ENCODE measurements at places on chromosomes 11 and 22.

DNA sequence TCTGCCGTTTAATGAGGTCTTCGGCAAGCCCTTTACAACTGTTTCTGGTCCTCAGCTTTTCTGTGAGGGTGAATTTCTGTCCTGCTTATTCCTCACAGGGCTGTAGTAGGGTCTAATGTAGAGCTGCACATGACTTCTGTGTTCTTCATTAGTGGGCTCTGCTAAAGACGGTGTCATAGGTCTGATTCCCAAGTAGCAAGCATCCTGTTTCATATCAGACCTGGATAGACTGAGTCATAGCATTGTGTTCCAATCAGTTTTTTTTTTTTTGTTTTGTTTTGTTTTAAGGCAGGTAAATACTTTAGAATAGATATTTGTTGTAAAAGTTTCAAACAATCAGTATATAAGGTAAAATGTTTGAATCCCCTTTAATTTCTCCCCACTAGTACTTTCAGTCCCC, 35.4 kb downstream of the BIRC2 start:
- no peak for ATAC-seq

DNA sequence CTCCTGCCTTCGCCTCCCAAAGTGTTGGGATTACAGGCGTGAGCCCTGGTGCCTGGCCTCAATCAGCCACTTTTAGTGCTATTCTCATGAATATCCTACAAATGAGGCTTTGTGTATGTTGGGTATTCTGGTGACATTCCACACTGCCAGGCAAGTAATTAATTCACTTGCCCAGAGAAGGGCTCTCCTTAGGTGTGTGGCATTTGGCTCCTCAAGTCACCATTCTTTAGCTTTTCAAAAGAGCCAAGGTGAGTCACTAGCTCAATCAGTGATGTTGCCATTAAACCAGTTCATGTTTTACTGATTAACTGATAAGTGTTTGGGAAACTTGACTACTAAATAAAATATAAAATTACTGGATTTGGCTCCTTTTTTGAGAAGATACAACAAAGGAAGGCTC, 52.2 kb downstream of the SLC25A17 start:
- ATAC-seq, result no peak

GRCh38 chr11:65895482-65895981, 4.7 kb downstream of the FOSL1 start:
- no peak for ATAC-seq

DNA sequence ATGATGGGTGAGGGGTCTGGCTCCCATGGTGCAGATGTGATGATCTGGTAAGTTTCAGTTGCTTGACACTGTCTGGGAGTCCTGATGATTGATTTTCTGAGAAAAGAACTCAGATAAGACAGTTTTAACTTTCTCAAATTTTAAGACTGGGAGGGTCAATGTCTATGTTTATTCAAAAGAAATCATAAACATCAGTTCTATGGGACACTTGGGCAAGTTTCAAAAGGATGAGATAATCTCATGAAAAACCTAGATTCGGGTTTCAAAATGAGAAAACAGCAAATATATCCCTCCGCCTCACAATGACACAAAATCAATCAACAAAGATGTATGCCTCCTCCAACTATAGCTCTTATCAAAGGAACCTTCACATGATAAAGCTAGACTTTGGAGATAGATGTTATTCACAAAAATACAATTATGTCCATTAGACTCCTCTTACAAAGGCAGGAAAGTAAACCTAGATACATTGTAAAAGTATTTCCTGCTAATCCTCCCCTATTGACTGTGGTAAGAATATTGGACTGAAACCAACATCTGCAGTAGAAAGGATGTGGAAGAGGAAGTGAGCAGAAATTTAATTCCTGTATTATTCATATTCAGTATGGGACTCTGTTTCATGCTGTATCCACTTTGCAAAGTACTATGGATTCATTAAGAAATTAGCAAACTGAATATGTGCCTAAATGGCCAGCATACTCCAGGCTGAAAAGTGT, 21.6 kb downstream of the SVIP start:
- ATAC-seq, result no peak

- ATAC-seq, result no peak
These were observed 15.3 kb downstream of the PTPN5 start for GRCh38 chr11:18776324-18776723.

- ATAC-seq, result no peak
These were observed 2.8 kb downstream of the FADS3 start for GRCh38 chr11:61888590-61888989.

DNA sequence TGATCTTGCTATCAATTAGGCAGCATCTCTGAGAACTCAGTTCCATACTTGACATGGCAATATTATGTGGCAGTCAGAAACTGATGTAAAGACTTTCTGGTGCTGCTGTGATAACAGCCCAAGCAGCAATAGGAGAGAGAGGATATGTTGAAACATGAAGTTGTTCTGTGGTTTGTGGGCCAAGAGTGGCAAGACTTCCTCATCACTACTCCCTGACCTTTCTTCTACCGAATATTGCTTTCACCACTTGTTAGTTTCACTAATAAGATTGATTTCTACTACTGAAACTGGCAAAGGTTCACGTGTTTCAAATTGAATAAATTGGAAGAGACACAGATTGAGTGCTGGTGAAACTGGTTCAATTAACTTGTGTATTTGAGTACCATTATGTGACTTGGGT, 852.6 kb upstream of the RAG2 start:
- no peak for ATAC-seq

GRCh38 chr22:29183971-29184848, 21.5 kb upstream of the EMID1 start:
- no peak for ATAC-seq

DNA sequence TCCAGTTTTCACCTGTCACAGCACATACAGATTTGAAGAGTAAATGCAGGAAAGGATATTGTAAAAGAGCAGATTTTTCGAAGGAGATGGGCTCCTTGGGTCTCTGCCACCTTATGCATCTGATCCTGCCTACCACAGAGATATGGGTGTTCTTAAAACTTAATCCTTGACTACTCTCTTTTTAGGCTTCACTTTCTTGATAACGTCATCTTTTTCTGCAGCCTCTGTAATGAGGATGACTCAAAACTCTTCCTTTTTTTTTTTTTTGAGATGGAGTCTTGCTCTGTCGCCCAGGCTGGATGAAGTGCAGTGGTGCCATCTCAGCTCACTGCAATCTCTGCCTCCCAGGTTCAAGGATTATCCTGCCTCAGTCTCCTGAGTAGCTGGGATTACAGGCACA, 7.8 kb downstream of the PRR14L start:
- no peak for ATAC-seq

DNA sequence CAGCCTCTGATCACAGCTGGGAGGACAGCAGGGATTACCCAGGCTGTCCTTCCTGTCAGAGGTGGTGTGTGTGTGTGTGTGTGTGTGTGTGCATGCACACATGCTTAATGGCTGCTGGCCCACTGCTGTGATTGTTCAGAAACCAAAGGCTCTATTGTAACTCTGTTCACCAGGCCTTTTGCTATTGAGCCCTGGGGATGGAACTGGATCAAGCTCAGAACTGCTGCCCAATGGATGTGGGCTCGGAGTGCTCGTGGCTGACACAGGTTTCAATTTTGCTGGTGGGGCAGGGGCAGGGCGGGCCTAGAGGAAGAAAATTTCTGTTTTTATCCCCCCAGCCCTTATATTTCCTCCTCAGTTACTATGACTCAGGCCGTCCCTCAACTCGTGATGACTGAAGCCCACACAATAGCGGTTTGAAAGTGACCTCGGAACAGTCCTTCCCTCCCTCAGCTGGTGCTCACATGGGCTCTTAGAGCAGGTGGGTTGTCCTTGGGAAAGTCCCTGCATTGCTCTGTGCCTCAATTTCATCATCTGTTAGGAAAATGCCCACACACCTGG, 359.3 kb downstream of the TENM4 start:
- no peak for ATAC-seq

GRCh38 chr11:6229911-6230310, 4.5 kb downstream of the FHIP1B start:
- no peak for ATAC-seq

- ATAC-seq, result no peak
These were observed 44.2 kb upstream of the MICAL2 start for GRCh38 chr11:12066056-12066798.

GRCh38 chr11:75233754-75234172, 6.8 kb upstream of the TPBGL start:
- no peak for ATAC-seq

- ATAC-seq, result peak; percentile 77
These were observed 469 bp upstream of the OSBP2 start for GRCh38 chr22:30694171-30694639.

DNA sequence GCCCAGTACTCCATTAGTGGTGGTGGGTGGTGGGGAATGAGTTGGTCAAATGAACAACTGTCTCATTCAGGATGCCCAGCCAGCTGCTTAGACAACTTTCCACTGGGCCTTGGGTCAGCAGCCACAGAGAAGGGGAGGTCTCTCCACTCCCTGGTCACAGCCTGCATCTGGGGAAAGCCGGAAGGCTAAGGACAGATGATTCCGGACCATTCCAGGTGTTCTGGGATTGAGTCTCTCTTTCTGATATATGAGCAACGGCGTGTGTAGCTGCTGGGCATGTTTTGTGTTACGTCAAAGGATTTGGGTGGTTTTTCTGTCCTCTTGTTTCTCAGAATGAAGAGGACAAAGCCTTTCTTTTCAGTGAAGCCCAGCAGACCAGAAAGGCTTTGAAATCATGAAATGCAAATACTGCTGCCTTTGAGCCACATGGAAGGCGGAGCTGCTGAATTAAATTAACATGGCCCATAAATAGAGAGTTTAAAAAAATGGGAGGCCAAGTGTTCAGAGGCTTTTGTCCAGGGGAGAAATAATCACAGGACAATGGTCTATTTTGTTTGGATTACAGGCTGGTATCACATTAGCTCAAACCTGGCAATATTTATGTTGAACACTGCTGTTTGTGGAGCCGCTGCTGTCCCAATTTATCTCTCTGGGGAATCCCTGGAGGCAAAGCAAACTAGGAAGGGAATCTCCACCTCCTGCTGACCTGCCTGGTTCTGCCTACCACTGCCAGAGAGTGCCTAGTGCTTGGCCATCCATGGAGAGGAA, 234.4 kb upstream of the E2F8 start:
- no peak for ATAC-seq

- ATAC-seq, result no peak
These were observed 546.9 kb upstream of the API5 start for GRCh38 chr11:42764936-42765335.

GRCh38 chr11:79396001-79396400, 44.8 kb downstream of the TENM4 start:
- ATAC-seq, result no peak

- ATAC-seq, result no peak
These were observed 115.3 kb downstream of the PKNOX2 start for GRCh38 chr11:125279676-125280418.

- no peak for ATAC-seq
These were observed 62.1 kb downstream of the LRP5 start for GRCh38 chr11:68374531-68374930.

DNA sequence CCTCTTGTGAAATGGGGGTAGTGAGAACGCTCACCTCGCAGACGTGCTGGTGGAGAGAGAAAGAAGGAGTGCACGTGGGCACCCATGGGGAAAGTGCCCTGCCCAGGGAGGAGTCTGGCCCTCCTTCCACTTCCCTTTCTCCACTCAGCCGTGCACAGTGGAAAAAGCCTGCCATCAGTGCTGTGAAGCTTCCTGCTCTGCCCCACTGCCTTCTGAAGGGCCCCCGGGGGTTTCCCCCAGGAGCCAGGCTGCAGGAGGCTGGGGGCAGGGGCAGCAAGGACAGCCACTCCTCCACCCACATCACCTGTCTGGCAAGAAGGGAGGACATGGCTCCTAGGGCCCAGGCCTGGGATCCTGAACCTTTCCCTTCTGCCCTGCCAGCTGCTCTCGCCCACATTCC, 7.6 kb downstream of the TP53I11 start:
- peak; percentile 81 for ATAC-seq

DNA sequence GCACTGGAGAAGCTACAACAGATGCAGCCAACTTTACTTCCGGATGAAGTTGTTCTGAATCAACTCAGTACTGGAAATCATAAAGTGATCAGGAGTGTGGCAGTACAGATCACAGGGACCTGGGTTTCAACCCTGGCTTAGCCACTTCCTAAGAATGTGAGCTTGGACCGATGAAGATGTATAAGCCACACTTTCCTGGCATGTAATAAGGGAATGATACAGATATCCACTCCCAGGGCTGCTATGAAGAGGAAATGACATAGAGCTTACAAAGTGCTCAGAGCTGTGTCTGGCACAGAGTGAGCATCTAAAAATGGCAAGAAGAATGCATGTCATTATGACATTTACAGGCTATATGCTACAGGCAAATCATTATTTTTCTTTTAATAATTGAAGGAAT, 378.7 kb downstream of the NTM start:
- ATAC-seq, result no peak

DNA sequence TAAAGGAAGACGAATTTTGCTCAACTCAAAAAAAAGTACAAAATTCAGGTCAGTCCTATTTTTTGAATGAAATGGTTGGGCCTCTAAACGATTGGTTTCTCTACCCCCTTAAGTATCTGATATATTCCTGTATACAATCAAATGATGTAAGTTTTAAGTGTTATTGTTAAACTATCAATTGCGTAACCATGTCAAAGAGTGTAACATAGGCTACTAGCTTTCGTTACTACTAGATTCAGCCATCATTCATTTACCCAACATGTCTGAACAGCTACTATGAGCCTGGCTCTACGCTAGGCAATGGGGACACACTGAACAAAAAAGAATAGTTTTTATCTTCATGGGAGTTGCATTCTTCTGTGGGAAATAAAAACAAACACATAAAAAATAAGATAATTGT, 3.3 kb downstream of the RAB6A start:
- no peak for ATAC-seq

DNA sequence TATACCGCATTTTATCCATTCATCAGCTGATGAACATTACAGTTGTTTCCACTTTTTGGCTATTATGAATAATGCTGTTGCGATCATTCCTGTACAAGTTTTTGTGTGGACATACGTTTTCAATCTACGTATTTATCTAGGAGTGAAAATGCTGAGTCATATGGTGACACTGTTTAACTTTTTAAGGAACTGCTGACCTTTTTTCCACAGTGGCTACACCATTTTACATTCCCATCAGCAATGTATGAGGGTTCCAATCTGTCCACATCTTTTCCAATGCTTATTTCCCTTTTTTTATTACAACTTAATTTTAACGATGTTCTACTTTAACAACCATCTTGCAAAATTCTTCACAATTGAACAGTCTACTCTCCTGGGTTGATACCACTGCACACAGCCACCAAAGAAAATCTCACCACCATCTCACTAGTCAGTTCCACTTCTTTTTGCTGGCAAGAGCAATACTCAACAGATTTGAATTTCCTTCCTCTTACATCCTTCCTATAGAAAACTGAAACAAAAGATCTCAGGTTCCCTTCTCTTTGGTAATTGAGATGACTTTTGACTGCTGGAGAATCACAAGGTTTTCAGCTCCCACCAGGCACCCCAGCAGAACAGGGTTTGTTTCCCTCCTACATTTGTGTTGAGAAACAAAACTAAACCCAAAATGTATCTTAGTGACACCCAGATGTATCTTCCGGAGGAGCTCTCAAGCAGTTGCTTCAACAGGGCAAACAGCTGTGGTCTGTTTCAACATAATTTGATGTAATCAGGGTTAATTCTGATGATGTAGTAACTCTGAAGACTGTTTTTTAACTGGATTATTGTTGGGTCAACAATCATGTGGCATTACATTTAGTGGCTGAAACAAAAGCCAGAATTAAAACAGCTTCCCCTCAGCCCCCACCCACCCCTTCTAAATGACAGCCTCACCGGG, 7.0 kb upstream of the GAB2 start:
- ATAC-seq, result no peak

Data from activated CD4-positive, CD25-positive, alpha-beta regulatory T cell treated with anti-CD3 and anti-CD28 coated beads, Interleukin-2, amount 50 U/mL, for 24 hours (primary cell).